ENCODE measurements at places on chromosomes 12 and 14. TPM values are rescaled to one million over a fixed set of nuclear protein-coding genes. Genes with fewer than 3 reads are reported as not detected.

GRCh38 chr14:75188520-75189268 is 12.3 kb upstream of the TMED10 start:
- H3K27me3 ChIP-seq: no peaks in the 10 kb centered on the region
- DNase-seq: peak; percentile 72
- H3K36me3 ChIP-seq: no peaks in the 10 kb centered on the region
- peaks cover 15% of the 10 kb centered on the region for H3K4me1 ChIP-seq
- no peak overlapping the region for H3K4me3 ChIP-seq
- peak overlapping the region; percentile 30 for H3K27ac ChIP-seq

Gene GDF3
- not detected for total RNA-seq

DNA sequence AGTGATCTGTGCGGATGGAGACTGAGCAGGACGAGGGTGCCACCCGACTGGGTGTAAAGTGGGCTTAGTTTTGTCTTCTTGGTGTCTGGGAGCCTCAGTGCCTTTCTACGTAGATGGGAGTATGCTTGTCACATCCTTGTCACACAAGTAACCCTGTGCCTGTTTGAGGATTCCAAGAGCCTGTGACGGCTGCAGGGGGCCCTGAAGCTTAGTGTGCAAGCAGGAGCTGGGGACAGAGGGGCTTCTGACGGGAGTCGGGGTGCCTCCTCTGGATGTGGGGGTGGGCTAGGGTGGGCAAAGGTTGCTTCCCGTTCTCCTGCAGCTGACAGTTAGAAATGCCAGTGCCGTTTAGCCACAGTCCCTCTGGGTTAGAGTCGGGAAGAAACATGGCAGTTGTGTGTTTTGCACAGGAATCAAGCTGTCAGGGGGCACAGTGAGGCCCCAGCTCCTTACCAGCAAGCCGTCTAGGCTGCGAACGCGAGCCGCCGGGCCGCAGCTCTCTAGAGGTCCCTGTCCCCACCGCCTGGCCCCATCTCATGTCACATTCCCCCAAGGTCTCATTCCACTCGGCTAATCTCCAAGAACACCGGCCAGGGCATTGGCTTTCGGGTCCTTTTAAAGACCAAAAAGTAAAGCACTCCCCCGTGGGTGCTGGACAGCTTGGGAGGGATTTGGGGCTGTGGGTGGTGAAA is 7.0 kb downstream of the RTL1 start:
- no peak overlapping the region for H3K27ac ChIP-seq
- no peak overlapping the region for H3K4me3 ChIP-seq
- no peaks in the 10 kb centered on the region for H3K36me3 ChIP-seq
- peak; percentile 45 for DNase-seq

Gene TAS2R8
- total RNA-seq: not detected

GRCh38 chr12:53652366-53652765 is 23.5 kb downstream of the ATP5MC2 start:
- no peak for DNase-seq
- no peaks in the 10 kb centered on the region for H3K27me3 ChIP-seq

DNA sequence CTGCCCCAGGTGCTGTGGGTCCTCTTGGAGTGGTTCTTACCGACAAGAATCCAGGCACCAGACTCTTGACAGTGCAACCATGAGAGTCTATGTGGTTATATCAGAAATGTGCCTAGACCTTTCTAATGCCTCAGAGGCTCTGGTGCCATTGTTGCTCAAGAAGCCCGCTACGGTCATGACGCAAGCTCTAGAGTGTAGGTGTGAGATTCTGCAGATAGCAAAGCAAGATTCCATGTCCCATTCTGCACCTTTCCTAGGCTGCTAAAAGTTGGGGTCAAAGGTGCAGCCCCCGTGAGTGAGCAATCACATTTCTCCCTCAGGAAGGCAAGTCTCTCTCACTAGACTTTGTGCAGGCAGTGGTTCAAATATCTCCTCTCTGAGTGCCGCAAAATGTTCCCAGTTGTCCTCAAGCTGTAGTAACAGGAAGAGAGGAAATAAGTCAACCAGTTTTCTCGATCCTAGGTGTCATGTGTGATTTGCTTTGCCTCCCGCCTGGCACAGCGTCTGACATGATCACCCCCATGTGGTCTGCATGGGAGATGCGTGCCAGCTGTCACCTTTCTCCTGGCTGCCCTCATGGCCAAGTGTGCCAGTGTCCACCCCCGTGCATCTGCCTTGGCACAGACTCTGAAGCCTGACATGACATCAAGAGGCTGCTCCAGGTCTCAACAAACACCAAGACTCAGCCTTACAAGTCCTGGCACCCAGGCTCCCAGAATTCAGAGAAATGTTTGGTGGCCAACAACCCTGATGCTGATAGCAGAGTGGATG is 122.5 kb upstream of the COCH start:
- H3K27ac ChIP-seq: no peak overlapping the region
- H3K4me3 ChIP-seq: no peak overlapping the region
- H3K4me1 ChIP-seq: no peaks in the 10 kb centered on the region
- H3K27me3 ChIP-seq: no peaks in the 10 kb centered on the region
- H3K36me3 ChIP-seq: no peaks in the 10 kb centered on the region

GRCh38 chr12:57008178-57008577 is 1.8 kb upstream of the ZBTB39 start:
- no peak overlapping the region for H3K27ac ChIP-seq
- H3K4me3 ChIP-seq: no peak overlapping the region
- peaks cover 15% of the 10 kb centered on the region for H3K4me1 ChIP-seq
- peaks cover 14% of the 10 kb centered on the region for H3K36me3 ChIP-seq
- H3K27me3 ChIP-seq: no peaks in the 10 kb centered on the region

- no peak overlapping the region for H3K4me3 ChIP-seq
- H3K27ac ChIP-seq: no peak overlapping the region
- H3K36me3 ChIP-seq: no peaks in the 10 kb centered on the region
- H3K27me3 ChIP-seq: no peaks in the 10 kb centered on the region
These were observed 9.7 kb upstream of the KRT5 start for GRCh38 chr12:52529846-52530245.

DNA sequence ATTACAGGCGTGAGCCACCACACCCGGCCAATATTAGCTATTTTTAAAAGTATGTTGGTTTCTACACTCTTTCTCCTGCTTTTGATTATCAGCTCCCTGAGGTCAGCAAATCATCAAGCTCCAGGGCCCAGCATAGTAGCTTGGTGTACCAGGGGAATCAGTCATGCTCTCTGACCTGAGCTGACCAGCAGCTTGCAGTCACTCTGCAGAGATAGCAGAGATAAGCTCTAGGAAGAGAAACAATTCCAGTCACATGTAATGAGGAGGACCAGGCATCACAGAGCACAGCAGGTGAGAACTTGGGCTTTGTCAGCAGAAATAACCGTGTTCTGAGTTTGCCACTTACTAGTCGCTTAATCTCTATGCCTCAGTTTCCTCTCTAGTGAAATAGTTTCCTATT is 8.5 kb downstream of the PLEKHD1 start:
- no peaks in the 10 kb centered on the region for H3K4me1 ChIP-seq
- no peak overlapping the region for H3K27ac ChIP-seq
- no peak overlapping the region for H3K4me3 ChIP-seq
- H3K27me3 ChIP-seq: no peaks in the 10 kb centered on the region
- H3K36me3 ChIP-seq: no peaks in the 10 kb centered on the region
- DNase-seq: no peak

DNA sequence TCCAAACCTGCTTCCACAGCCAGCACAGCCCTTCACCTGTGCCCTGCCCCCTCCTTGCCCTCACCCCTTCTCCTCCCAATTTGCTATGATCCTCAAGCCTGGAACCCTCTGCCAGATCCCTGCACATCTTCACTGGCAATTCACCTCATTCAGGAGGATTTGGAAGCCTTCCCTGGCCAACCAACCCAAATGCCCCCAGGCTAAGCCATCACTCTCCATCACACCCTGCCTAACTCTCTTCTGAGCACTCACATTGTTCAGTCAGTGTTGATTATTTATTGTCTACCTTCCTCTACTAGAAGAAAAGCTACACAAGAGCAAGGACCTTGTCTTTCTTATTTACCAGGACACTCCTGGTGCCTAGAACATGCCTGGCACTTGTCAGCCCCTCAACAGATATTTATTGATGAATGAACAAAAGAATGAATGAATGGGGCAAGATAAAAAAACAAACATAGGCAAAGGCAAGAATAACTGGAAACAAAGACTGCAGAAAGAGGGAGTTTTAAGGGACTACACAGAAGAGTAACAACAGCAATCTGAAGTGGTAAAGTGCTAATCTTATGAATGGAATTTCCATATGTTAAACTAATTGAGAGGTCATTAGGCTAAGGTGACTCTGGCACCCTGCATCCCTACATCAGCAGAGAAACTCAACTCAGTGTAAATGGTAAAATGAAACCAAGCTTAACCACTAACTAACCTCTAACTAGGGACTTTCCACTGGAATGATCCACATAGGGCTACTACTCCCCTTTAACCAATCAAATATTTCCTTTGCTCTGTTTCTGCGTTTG is 33.4 kb downstream of the TMTC1 start:
- DNase-seq: no peak
- no peaks in the 10 kb centered on the region for H3K4me1 ChIP-seq
- H3K36me3 ChIP-seq: peaks cover 31% of the 10 kb centered on the region
- H3K27me3 ChIP-seq: no peaks in the 10 kb centered on the region
- no peak overlapping the region for H3K4me3 ChIP-seq
- no peak overlapping the region for H3K27ac ChIP-seq

- DNase-seq: no peak
- H3K4me3 ChIP-seq: no peak overlapping the region
- no peaks in the 10 kb centered on the region for H3K36me3 ChIP-seq
- no peaks in the 10 kb centered on the region for H3K4me1 ChIP-seq
- H3K27me3 ChIP-seq: no peaks in the 10 kb centered on the region
These were observed 100.8 kb downstream of the CCER1 start for GRCh38 chr12:90854136-90854689.

Gene RPGRIP1
- not detected for total RNA-seq

Gene SOS2
- total RNA-seq: 27.7 TPM

- no peak for DNase-seq
- H3K4me1 ChIP-seq: no peaks in the 10 kb centered on the region
- H3K27ac ChIP-seq: no peak overlapping the region
- H3K36me3 ChIP-seq: no peaks in the 10 kb centered on the region
These were observed 54.9 kb upstream of the IGF1 start for GRCh38 chr12:102535306-102535705.

Measured in upper lobe of left lung (tissue), 6 donors.